ENCODE measurements at places on chromosomes 5 and 9.

DNA sequence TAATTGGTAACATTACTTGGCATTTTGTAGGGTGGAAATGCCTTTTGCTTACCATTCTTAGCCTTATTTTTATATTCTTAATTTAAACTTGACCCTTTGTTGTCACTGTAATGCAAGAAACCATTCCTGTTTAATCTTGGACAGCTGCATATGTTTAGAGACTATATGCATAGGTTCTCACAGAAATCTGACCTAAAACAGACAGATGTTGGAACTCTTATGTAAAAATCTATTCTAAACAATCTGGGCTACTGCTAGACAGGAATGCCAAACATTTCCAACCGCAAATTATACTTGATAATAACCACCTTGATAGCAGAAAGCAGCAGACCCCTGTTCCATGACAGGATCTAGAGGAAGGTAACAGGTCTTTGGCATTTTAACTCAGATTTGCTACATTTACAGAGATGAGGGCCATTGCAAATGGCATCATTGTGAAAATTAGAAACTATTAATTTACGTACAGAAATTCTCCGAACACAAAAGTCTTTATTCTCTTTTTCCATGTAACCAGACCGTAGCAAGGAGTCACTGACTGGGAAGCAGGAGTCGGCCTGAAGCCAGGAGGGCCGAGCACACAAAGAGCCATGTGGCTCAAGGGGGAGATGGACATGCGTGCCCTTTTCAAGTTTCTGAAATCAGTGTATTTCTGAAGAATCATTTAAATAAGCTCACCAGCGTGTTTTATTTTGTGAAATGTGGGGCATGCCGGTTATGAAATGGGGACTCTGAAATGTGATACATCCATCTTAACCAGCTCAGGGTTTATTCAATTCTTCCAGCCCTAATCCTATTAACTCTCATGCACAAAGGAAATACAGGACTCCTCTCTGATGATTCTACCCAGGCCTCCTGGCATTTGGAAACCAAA is 139.3 kb downstream of the AOPEP start:
- no peak for DNase-seq

- DNase-seq, result no peak
Measured at GRCh38 chr5:135189024-135189423, 155.0 kb upstream of the PITX1 start.

GRCh38 chr9:137465000-137465719 is 6.0 kb upstream of the NSMF start:
- no peak for DNase-seq

GRCh38 chr5:167064198-167064776 is 1227.2 kb upstream of the WWC1 start:
- DNase-seq, result no peak

- no peak for DNase-seq
Measured at GRCh38 chr9:135901826-135902225, 5.5 kb downstream of the CAMSAP1 start.

- DNase-seq, result no peak
Measured at GRCh38 chr9:124583134-124583533, 75.9 kb upstream of the NR5A1 start.

DNA sequence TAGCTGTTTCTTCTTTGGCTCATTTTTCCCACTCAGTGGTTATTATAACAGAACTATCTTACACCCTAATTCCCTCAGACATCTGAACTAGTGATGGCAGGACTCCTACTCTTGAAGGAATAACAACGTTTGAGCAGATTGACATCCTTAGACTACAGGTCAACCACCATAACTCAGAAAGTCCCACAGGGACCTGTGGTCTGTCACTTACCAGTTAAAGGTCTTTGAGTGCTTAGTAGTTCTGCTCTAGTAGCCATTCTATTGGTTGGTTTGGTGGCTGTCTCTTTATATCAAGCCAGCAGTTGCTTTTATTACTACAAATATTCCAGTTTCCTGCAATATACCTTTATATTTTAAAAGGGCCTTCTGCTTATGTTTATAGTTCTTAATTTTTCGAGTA is 67.2 kb upstream of the FCHO2 start:
- DNase-seq, result no peak

GRCh38 chr9:106864373-106865143 is 1.6 kb downstream of the ZNF462 start:
- no peak for DNase-seq

GRCh38 chr5:177336112-177336511 is 15.4 kb downstream of the LMAN2 start:
- DNase-seq, result peak; percentile 18

- DNase-seq, result no peak
Measured at GRCh38 chr5:150298701-150299451, 3.8 kb downstream of the ARSI start.

DNA sequence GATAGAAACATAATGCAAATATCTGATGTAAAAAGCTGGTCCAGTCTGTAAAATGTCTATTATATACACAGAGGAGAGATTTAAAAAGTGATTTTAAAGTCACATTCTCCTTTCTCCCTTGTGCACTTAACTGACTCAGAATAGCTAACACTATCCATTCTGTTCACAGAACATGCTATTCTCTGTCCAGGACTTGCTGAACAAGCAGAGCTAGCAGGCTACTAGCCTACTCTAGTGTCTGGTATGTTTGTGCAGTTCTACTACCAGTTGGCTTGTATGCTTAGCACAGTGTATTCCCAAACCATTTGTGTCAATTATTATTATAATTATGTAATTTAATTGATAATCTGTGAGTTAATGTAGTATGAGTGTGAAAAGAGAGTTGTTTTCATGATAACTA is 161.7 kb upstream of the NUDT12 start:
- no peak for DNase-seq

DNA sequence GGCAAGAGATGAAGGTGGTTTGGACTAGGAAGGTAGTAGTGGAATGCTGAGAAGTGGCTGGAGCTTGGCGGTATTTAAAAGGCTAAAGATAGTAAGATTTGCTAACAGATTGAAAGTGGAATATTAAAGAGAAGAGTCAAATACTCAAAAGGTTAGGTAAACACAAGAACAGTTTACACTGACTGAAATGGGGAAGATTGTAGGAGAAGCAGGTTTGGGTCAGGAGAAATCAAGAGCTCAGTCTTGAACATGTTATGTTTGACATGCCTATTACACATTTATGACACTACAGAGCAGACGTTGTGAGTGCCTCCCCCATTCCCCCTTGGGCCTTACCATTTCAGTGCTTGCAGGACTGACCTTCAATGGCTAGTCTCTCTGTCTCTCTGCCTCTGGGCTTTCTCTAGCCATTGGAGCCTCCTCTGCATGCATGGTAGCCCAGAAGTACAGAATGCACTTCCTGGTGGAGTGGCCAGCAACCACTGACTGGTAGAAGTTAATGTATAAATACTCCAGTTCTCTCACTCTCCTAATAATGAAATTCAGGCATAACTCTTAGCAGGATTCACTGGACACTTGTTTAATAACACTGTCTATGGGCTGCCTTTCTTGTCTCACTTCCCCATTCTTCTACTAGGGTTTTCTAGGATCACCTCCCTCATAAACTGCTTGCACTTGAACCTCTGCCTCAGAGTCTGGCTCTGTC is 56.8 kb downstream of the HMGCS1 start:
- no peak for DNase-seq

DNA sequence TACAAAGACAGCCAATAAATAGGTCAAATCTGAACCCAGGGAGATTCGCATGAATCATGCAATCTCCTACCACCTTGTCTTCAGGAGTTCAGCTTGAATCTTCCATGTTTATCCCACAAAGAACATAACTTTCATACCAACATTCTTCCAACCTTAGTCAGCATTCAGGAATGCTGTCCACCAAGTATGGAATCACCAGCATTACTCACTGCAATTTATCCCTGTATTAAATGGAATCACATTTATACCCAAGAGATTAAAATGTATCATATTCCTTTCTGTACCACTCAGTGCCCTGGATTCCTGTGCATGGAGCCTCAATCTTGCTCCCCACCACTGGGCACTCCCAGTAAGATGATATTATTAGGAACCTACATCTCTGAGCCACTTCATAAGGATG is 162.6 kb downstream of the GLIS3 start:
- DNase-seq, result no peak

DNA sequence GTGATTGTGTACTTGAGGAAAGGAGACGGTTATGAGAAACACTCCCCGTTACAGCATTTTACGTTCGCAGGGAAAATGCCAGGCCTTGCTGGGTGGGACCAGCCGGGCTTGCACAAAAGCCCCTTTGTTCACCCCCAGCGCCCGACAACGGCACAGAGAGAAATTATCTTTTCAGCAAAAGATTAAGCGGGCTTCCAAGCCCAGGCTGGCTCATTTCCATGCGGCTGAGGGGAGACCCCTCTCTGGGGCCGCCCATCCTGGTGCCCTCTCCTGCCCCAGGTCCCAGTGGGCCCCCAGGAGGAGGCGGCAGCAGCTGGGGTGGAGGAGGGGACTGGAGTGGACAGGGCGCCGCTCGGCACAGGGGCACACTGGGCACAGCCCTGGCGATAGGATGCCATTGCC is 50.8 kb upstream of the NOTCH1 start:
- no peak for DNase-seq

Data from CD4-positive, alpha-beta T cell treated with Interleukin-21 for 1 hour (primary cell).